ENCODE measurements at places on chromosomes 5 and 9. TPM values are rescaled to one million over a fixed set of nuclear protein-coding genes. Genes with fewer than 3 reads are reported as not detected.

DNA sequence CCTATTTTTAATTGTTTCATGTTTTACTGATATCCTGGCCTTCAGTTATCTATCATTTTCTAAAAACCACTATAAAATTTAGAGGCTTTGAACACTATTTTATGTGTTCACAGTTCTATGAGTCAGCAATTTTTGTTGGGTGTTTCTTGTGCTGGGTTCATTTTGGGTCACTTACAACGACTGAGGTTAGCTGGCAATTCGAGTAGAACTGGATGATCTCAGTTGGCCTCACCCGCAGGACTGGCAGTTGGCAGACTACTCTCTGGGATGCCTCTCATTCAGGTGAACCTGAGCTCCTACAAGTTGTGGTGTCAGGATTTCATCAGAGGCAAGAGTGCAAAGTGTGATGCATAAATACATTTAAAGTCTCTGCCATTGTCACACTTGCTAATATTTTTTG lies 151.0 kb upstream of the PAPPA start:
- no peaks in the 10 kb centered on the region for H3K4me1 ChIP-seq
- no peaks in the 10 kb centered on the region for H3K36me3 ChIP-seq
- no peak for DNase-seq
- H3K27me3 ChIP-seq = no peaks in the 10 kb centered on the region
- no peak overlapping the region for H3K27ac ChIP-seq
- no peak overlapping the region for H3K4me3 ChIP-seq

GRCh38 chr5:38078161-38078560 lies 180.2 kb upstream of the EGFLAM start:
- no peak for DNase-seq
- no peaks in the 10 kb centered on the region for H3K4me1 ChIP-seq
- H3K36me3 ChIP-seq = no peaks in the 10 kb centered on the region
- H3K4me3 ChIP-seq = no peak overlapping the region

LEAP2 gene
- 0.99 TPM for total RNA-seq

GRCh38 chr9:96450613-96451528 lies 902 bp downstream of the HABP4 start:
- H3K27ac ChIP-seq = peak overlapping the region; percentile 92
- H3K27me3 ChIP-seq = no peaks in the 10 kb centered on the region
- H3K4me1 ChIP-seq = peaks cover 20% of the 10 kb centered on the region
- no peaks in the 10 kb centered on the region for H3K36me3 ChIP-seq

PTCD2 gene
- 12.7 TPM for total RNA-seq

PAEP gene
- total RNA-seq = not detected

- no peaks in the 10 kb centered on the region for H3K27me3 ChIP-seq
- no peaks in the 10 kb centered on the region for H3K36me3 ChIP-seq
- no peak overlapping the region for H3K4me3 ChIP-seq
- H3K27ac ChIP-seq = no peak overlapping the region
- no peaks in the 10 kb centered on the region for H3K4me1 ChIP-seq
These were observed 28.7 kb downstream of the DMRT3 start for GRCh38 chr9:1005043-1005667.

OR13C8 gene
- total RNA-seq = not detected

GRCh38 chr5:149603920-149604319 lies 22.6 kb downstream of the ARHGEF37 start:
- no peaks in the 10 kb centered on the region for H3K27me3 ChIP-seq
- no peak for DNase-seq

DNA sequence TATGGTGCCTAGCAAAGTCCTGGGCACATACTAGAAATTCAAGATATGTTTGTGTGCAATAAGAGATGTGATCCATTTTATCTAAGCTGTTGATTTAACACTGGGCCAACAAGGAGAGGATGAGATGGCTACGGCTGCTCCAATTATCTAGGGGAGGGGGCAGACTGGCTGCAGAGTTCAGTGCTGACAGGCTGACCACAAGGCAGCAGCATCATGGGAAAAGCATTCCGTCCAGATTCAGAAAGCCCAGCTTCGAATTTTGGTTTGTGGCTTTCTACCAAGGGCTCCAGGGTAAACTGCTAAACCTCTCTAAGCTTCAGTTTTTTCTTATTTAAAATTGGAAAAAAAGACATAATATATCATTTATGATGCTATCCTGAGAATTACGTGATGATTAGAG lies 385.1 kb upstream of the DAP start:
- H3K36me3 ChIP-seq = no peaks in the 10 kb centered on the region
- no peak overlapping the region for H3K4me3 ChIP-seq
- H3K4me1 ChIP-seq = no peaks in the 10 kb centered on the region
- H3K27ac ChIP-seq = no peak overlapping the region

DNA sequence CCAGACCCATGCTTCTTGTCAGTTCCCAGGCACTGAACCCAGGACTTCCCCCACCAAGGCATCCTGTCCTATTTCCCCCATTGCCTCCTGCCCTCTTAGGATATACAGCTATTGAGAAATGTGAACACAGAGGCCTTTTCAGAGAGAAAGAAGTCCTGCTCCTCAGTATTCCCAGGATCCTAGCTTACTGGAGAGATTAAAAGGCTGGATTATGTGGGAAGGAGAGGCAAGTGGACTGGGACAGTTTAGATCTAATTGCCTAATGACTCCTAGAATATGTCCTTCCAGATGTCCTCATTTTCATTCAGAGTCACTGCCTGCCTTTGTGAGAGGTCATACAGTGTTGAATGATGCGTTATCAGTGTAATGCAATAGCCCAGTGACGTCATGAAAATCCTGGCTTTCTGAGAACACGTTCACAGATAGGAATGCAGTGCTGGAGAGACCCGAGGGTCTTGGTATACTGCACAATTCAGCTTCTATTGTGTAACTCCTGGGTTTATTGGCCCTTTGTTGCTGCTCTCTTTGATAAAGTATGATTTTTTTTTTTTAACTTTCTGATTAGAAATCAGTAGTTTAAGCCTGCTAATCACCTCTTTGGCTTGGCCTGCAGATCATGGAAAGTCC lies 26.2 kb downstream of the WWC1 start:
- no peaks in the 10 kb centered on the region for H3K27me3 ChIP-seq
- H3K4me1 ChIP-seq = no peaks in the 10 kb centered on the region
- H3K27ac ChIP-seq = no peak overlapping the region
- no peaks in the 10 kb centered on the region for H3K36me3 ChIP-seq
- DNase-seq = no peak
- no peak overlapping the region for H3K4me3 ChIP-seq

SPINK6 gene
- total RNA-seq = not detected

DNA sequence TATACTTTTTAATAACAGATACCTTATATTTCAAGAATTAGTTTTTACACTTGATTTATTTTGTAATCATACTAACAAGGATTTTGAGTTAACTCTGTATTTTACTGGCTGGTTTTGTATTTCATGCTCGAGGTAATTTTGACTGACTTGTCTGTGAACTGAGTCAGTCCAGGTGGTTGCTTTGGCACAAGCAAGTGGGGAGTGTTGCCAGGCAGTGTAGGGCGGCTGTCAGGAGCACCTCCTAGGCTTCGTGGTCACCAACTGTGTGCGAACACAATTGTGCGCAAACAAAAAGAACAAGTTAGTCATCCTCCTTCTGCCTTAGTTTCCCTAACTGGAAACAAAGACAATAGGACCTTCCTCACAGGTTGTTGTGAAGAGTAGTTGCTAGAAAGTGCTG lies 286.3 kb downstream of the ADGRV1 start:
- no peak for DNase-seq
- no peaks in the 10 kb centered on the region for H3K36me3 ChIP-seq
- H3K27me3 ChIP-seq = no peaks in the 10 kb centered on the region
- no peaks in the 10 kb centered on the region for H3K4me1 ChIP-seq
- H3K27ac ChIP-seq = no peak overlapping the region

DNA sequence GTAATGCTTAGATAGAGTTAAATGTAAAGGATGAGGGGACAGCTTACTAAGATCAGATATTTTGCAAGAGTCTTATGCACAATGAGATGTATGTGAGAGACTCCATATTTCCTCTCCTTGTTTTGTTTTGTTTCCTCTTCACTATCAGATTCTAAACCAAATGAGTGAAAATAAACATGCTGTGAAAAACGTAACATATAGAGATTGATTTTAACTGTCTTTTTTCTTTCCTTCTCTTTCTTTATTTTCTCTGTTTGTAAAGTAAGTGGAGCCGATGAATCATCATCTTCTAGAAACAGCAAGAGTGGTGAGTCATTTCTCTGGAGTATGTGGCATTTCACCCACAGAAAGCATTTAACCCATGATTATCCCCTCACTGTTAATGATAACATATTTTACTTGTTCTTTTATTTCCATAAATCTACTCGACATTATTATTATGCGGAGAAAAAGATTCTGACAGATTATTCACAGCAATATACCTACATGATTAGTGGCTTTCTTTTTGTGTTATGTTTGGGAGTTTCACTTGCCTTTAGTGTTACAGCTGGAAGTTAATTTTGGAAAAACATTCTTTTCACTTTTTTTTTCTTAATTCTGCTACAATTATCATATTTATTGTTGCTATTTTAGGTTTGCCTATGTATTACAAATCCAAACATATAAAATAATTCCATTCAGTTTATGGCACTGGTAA lies 2.1 kb upstream of the ANXA1 start:
- peak overlapping the region; percentile 55 for H3K27ac ChIP-seq
- H3K4me3 ChIP-seq = peak overlapping the region; percentile 11
- no peak for DNase-seq
- peaks cover 57% of the 10 kb centered on the region for H3K4me1 ChIP-seq
- no peaks in the 10 kb centered on the region for H3K36me3 ChIP-seq
- H3K27me3 ChIP-seq = no peaks in the 10 kb centered on the region

RNF183 gene
- total RNA-seq = not detected

DNA sequence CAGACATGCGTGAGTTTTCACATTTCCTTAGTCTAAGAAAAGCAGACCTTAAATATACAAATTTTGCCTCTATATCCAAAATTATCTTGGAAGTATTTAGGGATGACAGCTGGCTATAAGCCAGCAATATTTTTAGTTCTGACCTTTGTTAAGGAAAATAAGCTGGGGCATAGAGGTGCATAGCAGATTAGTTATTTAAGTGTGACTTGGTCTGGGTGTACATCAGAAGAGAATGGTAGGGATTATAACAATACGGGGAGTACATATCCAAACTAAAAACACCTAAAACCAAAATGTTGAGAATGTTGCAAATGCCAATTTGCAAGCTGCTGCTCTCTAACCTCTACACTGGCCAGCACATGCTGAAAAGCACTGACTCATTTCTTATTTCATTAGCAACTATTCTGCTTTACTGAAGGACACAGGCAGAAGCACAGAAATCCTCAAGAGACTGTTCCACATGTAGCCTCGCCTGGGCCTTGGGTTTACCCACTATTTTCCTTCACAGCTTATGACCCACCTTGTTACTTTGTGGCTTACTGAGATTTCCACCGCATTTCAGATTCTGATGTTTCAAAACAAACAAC lies 22.3 kb downstream of the LEAP2 start:
- H3K4me1 ChIP-seq = no peaks in the 10 kb centered on the region
- H3K27me3 ChIP-seq = no peaks in the 10 kb centered on the region
- peaks cover 18% of the 10 kb centered on the region for H3K36me3 ChIP-seq
- no peak overlapping the region for H3K27ac ChIP-seq
- H3K4me3 ChIP-seq = no peak overlapping the region

FBP2 gene
- not detected for total RNA-seq

Data from sigmoid colon (tissue), 7 donors.